ENCODE measurements at places on chromosomes 2 and 18. TPM values are rescaled to one million over a fixed set of nuclear protein-coding genes. Genes with fewer than 3 reads are reported as not detected.

DNA sequence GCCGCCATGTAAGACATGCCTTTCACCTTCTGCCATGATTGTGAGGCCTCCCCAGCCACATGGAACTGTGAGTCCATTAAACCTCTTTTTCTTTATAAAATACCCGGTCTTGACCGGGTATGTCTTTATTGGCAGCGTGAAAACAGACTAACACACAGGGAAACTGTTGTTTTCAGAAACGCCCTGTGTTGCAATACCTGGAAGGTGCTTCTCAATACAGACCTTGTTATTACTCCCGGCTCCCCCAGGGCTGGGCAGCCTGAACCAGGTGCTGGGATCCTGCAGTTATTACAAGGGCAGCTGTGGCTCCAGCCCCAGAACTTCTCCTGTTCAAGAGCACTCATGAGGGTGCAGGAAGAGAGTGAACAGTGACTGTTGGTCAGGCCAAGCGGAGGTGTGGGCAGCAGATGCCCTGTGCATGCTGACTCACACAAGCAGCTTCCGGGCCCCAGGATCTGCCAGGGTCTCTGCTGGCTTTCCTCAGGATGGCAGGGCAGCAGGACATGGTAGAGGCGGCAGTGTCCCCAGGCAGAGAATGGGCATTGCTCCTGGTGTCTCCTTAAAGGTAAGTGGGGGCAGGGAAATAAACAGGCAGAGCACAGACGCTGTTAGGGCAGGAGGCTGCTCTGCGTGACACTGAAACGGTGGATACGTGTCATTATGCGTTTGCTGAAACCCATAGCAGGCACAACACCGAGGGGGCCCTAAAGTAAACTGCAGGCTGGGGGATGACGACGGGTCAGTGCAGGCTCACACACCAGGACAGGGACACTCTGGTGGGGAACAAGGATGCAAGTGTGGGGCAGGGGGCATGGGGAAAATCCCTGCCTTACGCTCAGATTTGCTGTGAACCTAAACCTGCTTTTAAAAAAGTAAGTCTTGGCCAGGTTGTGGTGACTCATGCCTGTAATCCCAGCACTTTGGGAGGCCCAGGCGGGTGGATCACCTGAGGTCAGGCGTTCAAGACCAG lies 89.1 kb downstream of the NDUFA10 start:
- no peaks in the 10 kb centered on the region for H3K27me3 ChIP-seq
- DNase-seq = no peak
- no peak overlapping the region for H3K4me3 ChIP-seq
- no peak overlapping the region for H3K27ac ChIP-seq
- H3K4me1 ChIP-seq = peaks cover 3% of the 10 kb centered on the region

DNA sequence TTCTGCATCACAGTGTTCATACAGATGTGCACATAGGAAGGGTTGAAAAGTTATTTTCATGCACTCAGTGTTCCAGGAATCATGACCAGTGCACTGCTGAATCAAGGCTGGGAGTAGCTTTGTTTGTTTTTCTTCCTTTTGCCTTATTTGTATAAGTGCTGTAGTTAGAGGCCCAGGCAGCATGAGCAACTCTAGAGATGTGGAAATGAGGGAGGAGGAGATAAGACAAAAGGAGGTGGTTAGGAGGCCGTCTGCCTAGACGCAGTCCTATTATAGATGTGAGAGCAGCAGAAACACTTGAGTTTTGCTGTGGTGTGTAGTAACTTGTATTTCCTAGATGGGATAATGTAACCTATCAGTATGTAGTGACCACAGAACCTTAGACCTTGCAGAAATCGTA lies 264.3 kb upstream of the RASGRP3 start:
- H3K27me3 ChIP-seq = no peaks in the 10 kb centered on the region
- no peaks in the 10 kb centered on the region for H3K36me3 ChIP-seq
- H3K4me3 ChIP-seq = no peak overlapping the region
- peak overlapping the region; percentile 46 for H3K27ac ChIP-seq
- DNase-seq = no peak

Gene VWC2L
- total RNA-seq = 0.11 TPM

- peaks cover 4% of the 10 kb centered on the region for H3K4me1 ChIP-seq
- H3K4me3 ChIP-seq = no peak overlapping the region
- H3K27me3 ChIP-seq = no peaks in the 10 kb centered on the region
- peaks cover 37% of the 10 kb centered on the region for H3K36me3 ChIP-seq
- DNase-seq = no peak
- no peak overlapping the region for H3K27ac ChIP-seq
Observed at GRCh38 chr2:84424152-84424551, 34.9 kb downstream of the SUCLG1 start.

DNA sequence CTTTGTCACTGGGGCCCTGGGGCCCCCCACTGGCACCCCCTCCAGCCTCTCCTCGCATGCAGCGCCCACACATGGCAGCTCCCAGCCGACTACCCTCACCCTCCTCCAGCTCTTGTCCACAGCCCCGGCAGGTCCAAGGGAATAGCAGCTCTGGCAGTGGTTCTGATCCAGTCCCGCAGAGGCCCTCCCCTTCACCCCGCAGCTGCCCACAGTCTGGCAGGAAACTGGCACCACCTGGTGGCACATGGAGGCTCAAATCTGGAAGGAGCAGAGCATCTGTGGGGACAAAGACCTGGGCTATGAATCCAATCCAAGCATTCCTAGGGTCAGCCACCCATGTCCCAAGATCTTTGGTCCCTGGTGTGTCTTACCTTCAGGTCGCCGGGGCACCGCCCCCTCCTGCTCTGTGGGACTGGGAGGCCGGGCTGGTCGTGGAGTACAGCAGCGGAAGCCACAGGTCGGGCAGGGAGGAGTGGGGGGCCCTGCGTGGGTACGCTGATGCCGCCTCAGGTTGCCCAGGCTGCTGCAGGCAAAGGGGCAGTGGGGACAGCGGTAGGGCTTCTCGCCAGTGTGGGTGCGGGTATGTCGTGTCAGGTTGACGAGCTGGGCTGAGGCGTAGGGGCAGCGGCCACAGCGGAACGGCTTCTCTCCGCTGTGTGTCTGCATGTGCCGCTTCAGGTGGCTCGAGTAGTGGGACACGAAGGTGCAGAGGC lies 2.3 kb downstream of the ZNF513 start:
- H3K4me1 ChIP-seq = peaks cover 53% of the 10 kb centered on the region
- no peak for DNase-seq
- no peak overlapping the region for H3K4me3 ChIP-seq

DNA sequence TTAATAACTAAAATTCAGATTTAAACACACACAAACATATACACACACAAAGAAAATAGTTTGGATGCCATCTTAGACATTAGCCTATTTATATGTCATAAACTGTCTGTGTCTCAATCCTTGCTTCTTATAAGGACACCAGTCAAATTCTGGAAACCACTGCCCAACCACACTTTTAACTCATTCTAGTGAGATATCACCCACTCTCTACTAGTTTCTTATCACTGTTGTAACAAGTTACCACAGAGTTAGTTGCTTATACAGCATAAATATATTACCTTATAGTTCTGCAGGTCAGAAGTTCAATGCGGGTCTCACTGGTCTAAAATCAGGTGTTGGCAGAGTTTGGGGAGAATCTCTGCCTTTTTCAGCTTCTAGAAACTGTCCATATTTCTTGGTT lies 239.1 kb downstream of the MTX2 start:
- no peak overlapping the region for H3K4me3 ChIP-seq
- no peaks in the 10 kb centered on the region for H3K27me3 ChIP-seq
- no peak overlapping the region for H3K27ac ChIP-seq
- DNase-seq = no peak
- H3K4me1 ChIP-seq = no peaks in the 10 kb centered on the region
- H3K36me3 ChIP-seq = no peaks in the 10 kb centered on the region

GRCh38 chr2:38185012-38185491 lies 109.1 kb upstream of the CYP1B1 start:
- no peaks in the 10 kb centered on the region for H3K36me3 ChIP-seq
- peaks cover 22% of the 10 kb centered on the region for H3K4me1 ChIP-seq
- peak overlapping the region; percentile 17 for H3K27ac ChIP-seq
- H3K27me3 ChIP-seq = no peaks in the 10 kb centered on the region

Gene ASXL3
- 2.1 TPM for total RNA-seq

DNA sequence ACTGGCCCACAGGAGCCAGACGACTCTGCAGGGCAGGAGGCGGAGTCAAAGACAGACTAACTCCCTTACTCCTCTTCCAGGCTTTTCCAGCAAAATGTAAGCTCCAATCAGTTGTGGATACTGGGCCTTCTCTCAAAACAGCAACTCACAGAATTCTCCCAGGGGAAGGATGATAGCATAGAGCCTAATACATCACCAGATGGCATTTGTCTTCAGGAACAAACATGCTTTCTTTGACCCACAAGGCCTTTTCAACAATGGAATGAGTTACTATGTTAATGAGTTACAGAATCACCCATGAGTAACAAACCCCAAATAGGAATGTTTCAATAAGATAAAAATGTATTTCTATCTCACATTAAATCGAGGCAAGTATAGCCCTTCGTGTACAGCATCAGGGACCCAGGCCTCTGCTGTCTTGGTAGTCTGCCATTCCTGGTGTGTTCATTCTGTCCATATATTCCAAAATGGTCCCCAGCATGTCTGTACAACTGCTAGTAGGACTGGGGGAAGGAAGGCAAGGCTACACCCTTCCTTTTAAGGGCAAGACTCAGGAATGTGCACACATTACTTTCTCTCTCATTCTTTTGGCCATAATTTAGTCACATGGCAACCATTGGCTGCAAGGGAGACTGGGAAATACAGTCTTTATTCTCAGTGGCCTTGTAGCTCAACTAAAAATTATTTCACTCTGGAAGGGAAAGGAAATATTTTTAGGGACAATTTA lies 76.4 kb downstream of the BOD1L2 start:
- no peaks in the 10 kb centered on the region for H3K27me3 ChIP-seq
- H3K36me3 ChIP-seq = no peaks in the 10 kb centered on the region
- DNase-seq = no peak
- no peak overlapping the region for H3K27ac ChIP-seq
- no peaks in the 10 kb centered on the region for H3K4me1 ChIP-seq

Gene MFSD2B
- total RNA-seq = not detected

DNA sequence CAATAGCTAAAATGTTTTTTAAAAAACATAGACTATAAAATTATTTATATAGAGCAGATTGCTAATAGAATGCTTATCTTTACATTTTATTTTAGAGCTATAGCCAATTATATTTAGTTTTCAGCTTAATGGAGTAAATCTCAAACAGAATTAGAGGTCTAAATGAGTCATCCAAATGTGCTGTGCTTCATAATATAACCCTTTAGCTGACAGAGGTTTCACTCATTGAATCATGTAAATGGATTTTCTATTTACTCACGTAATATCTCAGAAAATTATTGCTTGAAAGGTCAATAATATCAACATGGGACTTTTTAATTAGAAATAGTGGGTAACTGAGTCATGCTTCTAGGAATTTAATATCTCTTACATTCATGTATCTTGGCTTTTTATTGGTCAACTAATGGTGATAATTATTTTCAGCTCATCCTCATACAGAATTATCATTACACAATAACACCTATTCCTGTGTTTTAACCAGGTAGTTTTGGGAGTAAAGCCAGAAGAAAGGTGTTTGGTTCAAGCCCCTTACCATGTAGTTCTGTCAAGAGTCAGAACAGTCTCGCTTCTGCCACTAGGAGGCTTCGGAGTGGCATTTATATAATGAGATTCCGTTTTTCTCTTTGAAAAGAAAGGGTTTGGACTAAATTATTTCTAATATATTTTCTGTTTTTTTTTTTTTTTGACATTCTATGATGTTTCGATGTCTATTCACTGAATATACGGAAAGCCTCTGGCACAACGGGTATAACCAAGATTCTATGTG lies 217.6 kb downstream of the CDH7 start:
- H3K36me3 ChIP-seq = no peaks in the 10 kb centered on the region
- no peak overlapping the region for H3K27ac ChIP-seq
- no peaks in the 10 kb centered on the region for H3K4me1 ChIP-seq
- no peaks in the 10 kb centered on the region for H3K27me3 ChIP-seq
- DNase-seq = no peak

DNA sequence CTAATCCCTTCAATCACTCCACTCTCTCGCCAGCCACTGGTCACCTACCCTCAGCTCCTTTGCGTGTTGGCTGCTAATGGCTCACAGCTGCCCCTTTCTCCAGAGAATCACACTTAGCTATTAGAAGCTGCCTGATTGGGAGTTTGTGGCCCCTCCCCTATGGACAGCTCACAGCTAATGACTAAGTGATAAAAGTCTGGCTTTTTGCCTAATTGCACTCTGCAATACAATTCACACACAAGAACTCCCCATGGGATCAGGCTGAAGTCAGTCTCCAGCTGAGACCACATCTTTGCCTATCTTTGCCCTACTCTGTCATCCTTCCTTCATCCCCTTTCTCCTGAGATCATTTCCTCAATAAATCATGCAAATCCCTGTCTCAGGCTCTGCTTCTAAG lies 701.9 kb upstream of the RAB6C start:
- no peaks in the 10 kb centered on the region for H3K36me3 ChIP-seq
- H3K27me3 ChIP-seq = no peaks in the 10 kb centered on the region
- no peak overlapping the region for H3K4me3 ChIP-seq
- H3K27ac ChIP-seq = no peak overlapping the region

Gene REG3A
- total RNA-seq = not detected

DNA sequence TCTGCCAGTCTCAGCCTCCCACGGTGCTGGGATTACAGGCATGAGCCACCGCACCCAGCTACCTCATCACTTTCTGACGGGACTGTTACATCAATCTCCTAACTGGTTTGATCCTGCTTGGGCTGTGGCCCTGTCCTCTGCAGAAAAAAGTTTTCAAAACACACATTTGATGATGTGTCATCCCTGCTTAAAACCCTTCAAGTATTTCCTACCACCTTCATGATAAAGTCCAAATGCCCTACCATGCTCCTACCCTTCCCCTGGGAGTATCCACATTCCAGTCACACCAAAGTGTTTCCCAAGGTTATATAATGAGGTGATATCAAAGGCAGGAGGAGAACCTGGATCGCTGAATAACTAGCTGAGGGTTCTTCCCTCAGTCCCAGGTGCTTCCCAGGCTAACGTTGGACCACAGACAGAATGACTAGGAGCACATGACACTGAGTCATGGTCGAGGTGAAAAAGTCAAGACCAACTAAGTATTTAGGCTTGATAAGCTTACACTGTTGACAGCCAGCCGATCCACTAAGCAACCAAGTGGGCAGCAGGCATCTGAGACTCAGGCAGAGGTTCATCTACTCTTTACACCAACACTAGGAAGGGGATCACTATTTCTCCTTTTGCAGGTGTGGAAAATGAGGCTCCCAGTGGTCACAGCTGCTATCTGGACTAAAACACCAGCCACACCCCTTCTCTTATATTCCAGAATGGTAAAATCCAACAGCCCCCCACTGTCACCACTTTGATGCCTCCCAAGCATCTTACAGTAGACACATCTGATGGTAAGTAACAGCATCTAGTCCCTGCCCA lies 31.8 kb downstream of the CYRIA start:
- H3K27me3 ChIP-seq = no peaks in the 10 kb centered on the region
- no peak for DNase-seq
- no peak overlapping the region for H3K4me3 ChIP-seq
- peaks cover 15% of the 10 kb centered on the region for H3K4me1 ChIP-seq

Gene DNAH7
- 0.83 TPM for total RNA-seq

DNA sequence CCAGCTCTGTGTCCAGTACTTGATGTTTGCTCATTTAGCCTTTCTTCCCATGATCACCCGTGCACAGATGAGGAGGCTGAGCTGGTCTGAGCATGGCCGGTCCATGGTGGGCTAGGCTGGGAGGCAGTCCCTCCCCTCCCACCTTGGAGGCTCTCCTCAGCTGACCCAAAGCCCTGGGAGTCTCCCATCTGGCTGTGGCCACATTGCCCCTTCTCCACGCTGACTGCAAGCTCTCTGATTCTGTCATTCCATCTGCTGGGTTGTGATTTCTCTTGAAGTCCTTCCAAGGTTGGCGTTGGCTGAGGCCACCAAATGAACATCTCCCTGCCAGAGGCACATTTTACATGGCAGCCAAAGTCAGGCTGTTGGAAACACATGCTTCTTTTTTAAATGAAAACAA lies 44.0 kb downstream of the ACKR3 start:
- no peak overlapping the region for H3K27ac ChIP-seq
- no peaks in the 10 kb centered on the region for H3K27me3 ChIP-seq
- no peak for DNase-seq

- peaks cover 18% of the 10 kb centered on the region for H3K4me1 ChIP-seq
- H3K4me3 ChIP-seq = peak overlapping the region; percentile 97
Observed at GRCh38 chr2:84906900-84907714, 1.7 kb downstream of the TMSB10 start.

Gene PSMA8
- not detected for total RNA-seq
